ENCODE measurements at places on chromosomes 2 and 18. TPM values are rescaled to one million over a fixed set of nuclear protein-coding genes. Genes with fewer than 3 reads are reported as not detected.
A peak's percentile ranks its signal among the peaks of the same experiment; 100 is the strongest.

Gene TLX2
- 1.5 TPM for total RNA-seq

Gene DSC2
- total RNA-seq, result 0.05 TPM

Gene KYNU
- 2.8 TPM for total RNA-seq

Gene TMEM17
- not detected for total RNA-seq

Gene FAM228A
- 0.17 TPM for total RNA-seq

Gene ABCG8
- not detected for total RNA-seq

Gene FBXO48
- 1.5 TPM for total RNA-seq

DNA sequence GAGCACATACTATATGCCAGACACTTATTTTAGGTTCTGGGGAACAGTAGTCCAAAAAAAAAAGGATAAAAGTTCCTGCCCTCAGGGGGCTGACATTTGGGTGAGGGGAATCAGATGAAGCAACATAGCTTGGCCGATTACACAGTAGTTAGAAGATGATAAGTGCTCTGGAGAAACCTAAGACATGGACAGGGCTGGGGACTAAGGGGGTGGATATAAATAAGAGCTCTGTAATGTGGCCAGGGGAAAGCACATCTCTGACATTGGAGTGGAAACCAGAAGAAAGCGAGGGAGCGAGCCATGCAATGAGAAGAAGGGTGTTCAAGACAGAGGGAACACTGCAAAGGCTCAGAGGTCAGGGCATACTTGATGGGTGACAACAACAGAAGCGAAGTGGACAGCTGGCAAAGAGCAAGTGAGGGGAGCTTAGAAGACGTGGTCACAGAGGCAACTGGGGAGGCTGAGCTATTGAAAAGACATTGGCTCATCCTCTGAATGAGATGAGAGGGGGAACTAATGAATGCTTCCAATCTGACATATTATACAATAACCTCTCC is 11.4 kb downstream of the TMEM182 start:
- H3K4me1 ChIP-seq, result no peaks in the 10 kb centered on the region
- H3K27ac ChIP-seq, result no peak overlapping the region
- no peak for DNase-seq
- peaks cover 5% of the 10 kb centered on the region for H3K36me3 ChIP-seq
- H3K27me3 ChIP-seq, result no peaks in the 10 kb centered on the region

DNA sequence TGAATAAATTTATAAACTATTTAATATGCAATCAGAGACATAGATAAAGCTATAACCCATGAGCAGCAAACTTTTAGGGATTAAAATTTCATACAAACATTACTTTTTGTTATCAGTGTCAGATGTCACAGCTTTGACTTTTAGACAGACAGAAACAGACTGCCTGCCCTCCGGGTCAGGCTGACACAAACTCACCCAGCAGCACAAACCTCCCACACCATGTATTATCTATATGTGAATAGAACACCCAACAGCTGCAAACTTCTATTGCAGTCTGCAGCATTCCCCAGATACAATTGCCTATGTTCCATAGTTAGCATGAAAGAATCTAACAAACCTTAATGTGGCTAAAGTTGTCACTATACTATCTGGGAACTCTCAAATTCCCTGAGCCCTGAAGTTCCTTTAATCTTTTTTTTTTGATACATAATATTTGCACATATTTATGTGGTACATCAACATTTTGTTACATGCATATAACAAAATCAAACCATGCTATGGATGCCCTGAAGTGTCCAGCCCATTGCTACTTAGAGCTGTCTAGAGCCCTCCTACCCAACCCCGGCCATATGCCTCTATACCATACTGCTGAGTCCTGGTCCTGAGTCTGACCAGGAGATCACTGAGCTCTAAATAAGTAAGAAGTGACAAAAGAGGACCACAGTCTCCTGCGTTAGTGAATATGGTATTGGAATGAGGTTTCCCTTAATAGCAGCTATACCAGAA is 214.4 kb downstream of the ZNF385B start:
- H3K4me1 ChIP-seq, result no peaks in the 10 kb centered on the region
- H3K36me3 ChIP-seq, result no peaks in the 10 kb centered on the region
- peaks cover 13% of the 10 kb centered on the region for H3K27me3 ChIP-seq
- DNase-seq, result no peak
- no peak overlapping the region for H3K27ac ChIP-seq

DNA sequence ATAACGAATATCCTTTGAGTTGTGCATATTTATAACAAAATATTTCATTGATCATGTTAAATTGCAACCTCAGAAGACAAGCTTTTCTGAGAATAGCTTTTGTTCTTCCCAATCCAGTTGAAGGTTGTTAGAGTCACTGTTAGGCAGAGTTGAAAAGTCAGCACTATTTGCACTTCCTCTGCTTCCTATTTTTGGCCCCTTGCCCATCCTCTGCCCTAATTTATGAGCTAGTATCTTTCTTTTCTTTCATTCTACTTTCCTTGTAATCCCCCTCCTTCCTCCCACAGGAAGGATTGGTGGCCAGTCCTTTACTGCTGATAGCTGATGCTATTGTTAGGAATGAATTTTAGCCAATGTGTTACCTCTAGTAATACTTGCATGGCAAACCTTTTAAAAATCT is 4.9 kb downstream of the RALB start:
- H3K27me3 ChIP-seq, result no peaks in the 10 kb centered on the region
- peaks cover 46% of the 10 kb centered on the region for H3K4me1 ChIP-seq
- H3K4me3 ChIP-seq, result peak overlapping the region; percentile 45
- peaks cover 5% of the 10 kb centered on the region for H3K36me3 ChIP-seq
- DNase-seq, result no peak

GRCh38 chr18:9701609-9702349 is 6.3 kb upstream of the RAB31 start:
- peaks cover 3% of the 10 kb centered on the region for H3K36me3 ChIP-seq
- H3K4me3 ChIP-seq, result no peak overlapping the region
- peaks cover 45% of the 10 kb centered on the region for H3K27me3 ChIP-seq
- H3K4me1 ChIP-seq, result peaks cover 3% of the 10 kb centered on the region
- H3K27ac ChIP-seq, result no peak overlapping the region
- no peak for DNase-seq

DNA sequence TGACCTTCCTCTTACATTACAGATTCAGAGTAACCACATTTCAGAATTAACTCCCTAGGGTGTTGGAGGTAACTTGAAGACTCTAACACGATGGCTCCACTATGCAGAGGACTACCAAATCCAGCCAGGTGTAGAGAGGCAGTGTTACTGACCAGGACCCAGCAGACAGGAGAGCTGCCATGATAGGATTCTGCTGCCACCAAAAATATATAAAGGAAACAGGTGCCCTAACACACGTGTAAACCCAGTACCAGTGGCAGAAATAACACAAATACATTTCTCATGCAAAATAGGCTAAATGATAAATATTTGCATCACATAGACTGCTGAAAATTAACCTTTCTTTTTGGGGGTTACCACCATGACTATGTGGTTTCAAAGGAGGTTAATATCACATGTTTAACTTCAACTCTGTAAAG is 7.0 kb downstream of the ZBTB14 start:
- H3K4me3 ChIP-seq, result no peak overlapping the region
- H3K27me3 ChIP-seq, result no peaks in the 10 kb centered on the region
- peaks cover 12% of the 10 kb centered on the region for H3K4me1 ChIP-seq
- H3K27ac ChIP-seq, result no peak overlapping the region
- DNase-seq, result no peak

DNA sequence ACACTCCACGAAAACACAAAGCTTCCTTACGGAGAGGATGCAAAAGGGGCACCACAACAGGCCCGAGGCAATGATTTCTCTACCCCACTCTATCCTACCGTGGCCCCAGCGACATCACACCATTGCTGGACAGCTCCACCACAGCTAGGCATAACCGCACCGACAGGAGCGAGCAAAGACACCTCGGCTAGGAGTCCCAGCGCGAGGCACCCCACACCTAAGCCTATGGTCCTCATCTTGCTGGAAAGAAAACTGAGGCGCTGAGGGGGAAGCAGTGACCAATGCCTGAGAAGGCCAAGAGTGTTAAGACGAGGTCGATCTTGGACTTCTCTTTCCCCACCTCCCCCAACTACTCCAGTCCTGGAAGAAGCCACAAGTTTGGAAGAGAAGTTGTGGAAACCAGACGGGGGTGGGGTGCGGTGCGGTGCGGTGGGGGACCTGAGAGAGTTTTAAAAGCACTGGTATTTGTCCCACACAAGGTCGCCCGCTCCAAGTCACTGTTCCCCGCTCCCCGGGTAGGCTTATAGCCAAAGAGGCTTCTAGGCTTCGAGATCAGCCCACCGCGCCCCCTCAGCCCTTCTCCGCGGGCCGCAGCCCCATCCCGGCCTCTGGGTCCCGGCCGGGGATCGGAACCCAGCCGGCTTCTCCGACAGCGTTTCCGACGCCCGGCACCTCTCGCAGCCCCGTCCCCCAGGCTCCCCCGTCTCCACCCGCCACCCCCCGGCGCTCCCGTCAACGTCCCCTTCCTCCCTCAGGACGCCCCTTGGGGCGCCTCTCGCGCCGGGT is 766 bp downstream of the PDE6D start:
- H3K27me3 ChIP-seq, result no peaks in the 10 kb centered on the region
- H3K27ac ChIP-seq, result peak overlapping the region; percentile 97
- H3K4me1 ChIP-seq, result peaks cover 44% of the 10 kb centered on the region
- DNase-seq, result no peak
- H3K36me3 ChIP-seq, result peaks cover 3% of the 10 kb centered on the region

DNA sequence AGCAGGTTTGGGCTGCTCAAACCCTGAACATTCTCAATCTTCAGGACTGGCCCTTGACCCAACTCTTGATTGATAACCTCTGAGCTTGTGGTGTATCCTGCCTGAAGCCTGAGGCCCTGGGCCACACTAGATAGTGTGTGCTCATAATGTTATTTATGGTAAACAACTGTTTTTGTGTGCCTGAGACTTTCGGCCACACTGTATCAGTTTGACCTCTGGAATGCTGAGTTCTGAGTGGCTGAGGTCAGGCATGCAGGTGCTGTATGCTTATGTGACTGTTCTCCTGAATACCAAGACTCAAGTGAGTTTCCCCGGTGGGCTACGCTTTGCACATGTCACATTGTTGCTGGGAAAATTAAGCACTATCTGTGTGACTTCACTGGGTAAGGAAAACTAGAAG is 82.2 kb upstream of the RMP24 start:
- H3K27ac ChIP-seq, result no peak overlapping the region
- H3K4me1 ChIP-seq, result no peaks in the 10 kb centered on the region
- H3K27me3 ChIP-seq, result peaks cover 26% of the 10 kb centered on the region

DNA sequence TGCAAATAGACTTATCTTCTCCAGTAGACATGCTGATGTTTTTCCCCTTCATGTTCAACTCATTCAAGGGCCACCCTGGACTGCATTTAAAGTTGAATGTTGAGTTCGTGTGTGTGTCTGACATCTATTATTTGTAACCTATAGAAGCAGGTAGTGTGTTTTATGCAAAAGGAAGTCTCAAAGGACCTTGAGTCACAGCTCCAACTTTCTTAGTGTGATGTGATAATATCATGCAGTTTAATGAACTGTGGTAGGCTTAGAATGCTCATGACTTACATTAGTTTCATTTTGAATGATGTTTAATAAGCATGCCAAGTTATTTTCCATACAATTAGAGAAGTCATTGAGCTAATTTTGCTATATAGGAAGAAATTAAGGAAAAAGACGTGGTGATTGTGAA is 67.9 kb downstream of the CERS6 start:
- peaks cover 2% of the 10 kb centered on the region for H3K36me3 ChIP-seq
- H3K4me1 ChIP-seq, result peaks cover 14% of the 10 kb centered on the region
- H3K27ac ChIP-seq, result no peak overlapping the region
- no peak overlapping the region for H3K4me3 ChIP-seq
- H3K27me3 ChIP-seq, result no peaks in the 10 kb centered on the region
- DNase-seq, result no peak

GRCh38 chr2:168852481-168852880 is 37.7 kb downstream of the SPC25 start:
- no peak overlapping the region for H3K4me3 ChIP-seq
- no peak overlapping the region for H3K27ac ChIP-seq
- no peaks in the 10 kb centered on the region for H3K4me1 ChIP-seq
- no peaks in the 10 kb centered on the region for H3K27me3 ChIP-seq

- H3K27me3 ChIP-seq, result no peaks in the 10 kb centered on the region
- H3K4me3 ChIP-seq, result no peak overlapping the region
- no peak for DNase-seq
- no peaks in the 10 kb centered on the region for H3K36me3 ChIP-seq
- H3K4me1 ChIP-seq, result peaks cover 2% of the 10 kb centered on the region
These were observed 44.3 kb downstream of the EDAR start for GRCh38 chr2:108944601-108945331.

DNA sequence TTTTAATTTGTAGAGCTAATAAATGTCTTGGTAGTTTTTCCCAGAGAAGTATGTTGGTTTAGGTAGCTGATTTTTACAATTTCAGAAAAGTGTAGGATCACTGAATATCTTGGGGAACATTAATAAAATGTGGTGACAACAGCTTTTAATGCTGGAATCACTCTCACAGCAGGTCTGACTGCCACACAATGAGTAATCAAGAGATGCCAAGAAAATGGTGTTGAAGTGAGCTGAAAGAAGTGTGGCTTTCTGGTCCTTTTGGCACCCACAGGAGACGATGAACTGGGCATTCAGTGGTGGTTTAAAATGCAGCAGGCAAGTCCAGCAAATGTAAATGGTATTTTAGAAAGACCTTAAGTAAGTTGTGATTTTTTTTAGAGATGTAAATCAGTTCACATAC is 175.8 kb downstream of the CBLN2 start:
- no peaks in the 10 kb centered on the region for H3K36me3 ChIP-seq
- no peaks in the 10 kb centered on the region for H3K27me3 ChIP-seq
- H3K4me3 ChIP-seq, result no peak overlapping the region
- no peak overlapping the region for H3K27ac ChIP-seq
- DNase-seq, result no peak

- peak overlapping the region; percentile 86 for H3K27ac ChIP-seq
- H3K27me3 ChIP-seq, result no peaks in the 10 kb centered on the region
- no peak overlapping the region for H3K4me3 ChIP-seq
- peaks cover 61% of the 10 kb centered on the region for H3K4me1 ChIP-seq
- peaks cover 4% of the 10 kb centered on the region for H3K36me3 ChIP-seq
- no peak for DNase-seq
These were observed 131.6 kb downstream of the BCL2 start for GRCh38 chr18:63187791-63188460.

DNA sequence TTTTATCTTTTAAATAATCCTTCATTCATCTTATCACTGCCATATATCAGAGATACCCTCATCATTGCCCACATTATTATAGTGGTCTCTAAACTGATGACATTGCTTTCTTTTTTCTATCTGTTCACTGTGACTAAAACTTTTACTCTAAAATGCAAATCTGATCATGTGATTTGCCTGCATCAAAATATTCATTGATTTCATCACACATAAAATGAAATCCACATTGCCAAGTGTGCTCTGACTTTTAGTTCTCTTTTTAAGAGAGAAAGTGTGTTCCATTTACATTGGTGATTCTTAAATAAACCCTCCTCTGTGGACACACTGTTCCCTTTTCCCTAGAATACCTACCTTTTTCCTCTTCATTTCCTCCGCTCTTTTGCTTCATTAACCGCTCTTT is 7.5 kb downstream of the REL start:
- H3K4me3 ChIP-seq, result no peak overlapping the region
- H3K4me1 ChIP-seq, result peaks cover 46% of the 10 kb centered on the region
- no peak for DNase-seq
- H3K36me3 ChIP-seq, result peaks cover 7% of the 10 kb centered on the region

- H3K27me3 ChIP-seq, result peaks cover 11% of the 10 kb centered on the region
- peaks cover under 1% of the 10 kb centered on the region for H3K36me3 ChIP-seq
- H3K4me1 ChIP-seq, result peaks cover 20% of the 10 kb centered on the region
- DNase-seq, result no peak
- H3K4me3 ChIP-seq, result peak overlapping the region; percentile 90
- peak overlapping the region; percentile 66 for H3K27ac ChIP-seq
These were observed 51.7 kb downstream of the FAM168B start for GRCh38 chr2:131041402-131042147.

Measured in T-helper 17 cell (primary cell).